Stimulated activated CD4-positive, alpha-beta T cell treated with anti-CD3 and anti-CD28 coated beads, Interleukin-4, amount 100 ng/mL, for 24 hours (primary cell): ENCODE measurements at places on chromosomes 3 and 15.
A peak's percentile ranks its signal among the peaks of the same experiment; 100 is the strongest.

DNA sequence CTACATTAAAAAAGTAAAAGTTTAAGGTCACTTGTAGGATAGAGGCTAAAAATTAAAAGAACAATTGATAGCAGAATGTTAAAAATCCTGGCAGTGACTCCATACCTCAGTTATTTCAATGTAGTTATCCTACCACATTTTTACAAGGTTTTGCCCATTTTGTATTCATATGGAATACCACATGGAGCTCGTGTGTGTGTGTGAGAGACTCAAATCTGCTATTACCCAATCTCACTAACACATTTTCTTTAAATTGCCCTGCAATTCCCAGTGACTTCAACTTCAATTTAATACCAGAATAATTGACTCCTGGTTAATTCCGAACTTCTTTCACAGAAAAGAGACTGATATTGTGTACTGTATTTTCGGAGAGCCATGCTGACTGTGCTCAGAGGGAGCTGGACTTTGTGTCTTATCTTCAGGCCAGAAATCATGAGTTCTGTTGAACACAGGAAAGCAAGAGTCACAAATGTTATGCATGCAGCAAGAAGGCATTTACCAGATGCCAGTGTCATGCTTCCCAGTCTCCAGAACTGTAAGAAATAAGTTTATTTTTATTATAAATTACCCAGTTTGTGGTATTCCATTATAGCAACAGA is 529.0 kb upstream of the NECTIN3 start:
- no peak for DNase-seq

- DNase-seq, result peak; percentile 59
These were observed 430.2 kb downstream of the LPP start for GRCh38 chr3:188584162-188584529.

- DNase-seq, result no peak
These were observed 10.1 kb upstream of the ITGA11 start for GRCh38 chr15:68442041-68442440.

- DNase-seq, result no peak
These were observed 91.3 kb upstream of the UBE2E2 start for GRCh38 chr3:23111797-23112196.

DNA sequence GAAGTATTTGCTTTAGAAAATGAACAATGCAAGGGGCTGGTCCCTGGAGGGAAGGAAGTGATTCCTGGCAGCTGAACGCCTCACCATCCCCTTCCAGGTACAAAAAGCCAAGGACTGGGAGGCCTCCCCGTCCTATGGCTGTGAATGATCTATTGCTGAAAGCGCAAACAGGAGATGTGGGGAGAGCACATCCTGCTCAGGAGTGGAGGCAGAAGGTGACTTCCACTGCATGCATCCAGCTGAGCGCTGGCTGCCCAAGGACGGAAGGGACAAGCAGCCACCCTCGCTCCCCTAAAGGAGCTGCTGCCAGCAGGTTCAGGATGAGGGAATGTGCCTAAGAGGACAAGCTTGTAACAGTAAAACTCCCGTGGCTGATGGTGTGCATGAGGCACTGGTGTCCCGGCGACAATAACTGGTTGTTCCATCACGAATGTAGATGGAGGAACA is 41.4 kb downstream of the ABTB1 start:
- DNase-seq, result no peak

GRCh38 chr3:141328286-141329166 is 39.8 kb upstream of the ZBTB38 start:
- no peak for DNase-seq

DNA sequence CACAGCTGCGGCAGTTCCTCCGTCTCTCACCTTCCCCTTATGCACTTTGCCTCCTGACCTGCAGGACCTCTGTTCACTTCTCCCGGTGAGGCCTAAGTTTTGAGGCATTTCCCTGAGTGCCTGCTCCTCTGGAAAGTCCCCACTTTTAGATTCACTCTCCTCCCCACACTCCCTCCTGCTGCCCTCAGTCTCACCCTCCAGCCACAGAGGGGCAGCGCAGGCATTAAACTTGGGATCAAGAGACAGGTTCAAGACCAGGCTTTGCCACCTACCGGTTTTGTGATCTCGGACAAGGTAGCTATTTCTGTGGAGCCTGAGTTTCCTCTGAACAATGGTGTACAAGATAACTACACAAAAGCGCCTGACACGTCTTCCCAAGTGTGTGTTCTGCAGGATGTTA is 19.4 kb downstream of the SLC6A11 start:
- DNase-seq, result no peak

- no peak for DNase-seq
These were observed 31.5 kb upstream of the LAMP3 start for GRCh38 chr3:183193762-183194689.

GRCh38 chr3:128605091-128606046 is 45.2 kb downstream of the RPN1 start:
- DNase-seq, result no peak

GRCh38 chr15:41901431-41901830 is 7.6 kb upstream of the SPTBN5 start:
- no peak for DNase-seq
